ENCODE measurements at places on chromosomes 2 and 18.

- DNase-seq = no peak
These were observed 29.9 kb downstream of the DAPL1 start for GRCh38 chr2:158825021-158825420.

DNA sequence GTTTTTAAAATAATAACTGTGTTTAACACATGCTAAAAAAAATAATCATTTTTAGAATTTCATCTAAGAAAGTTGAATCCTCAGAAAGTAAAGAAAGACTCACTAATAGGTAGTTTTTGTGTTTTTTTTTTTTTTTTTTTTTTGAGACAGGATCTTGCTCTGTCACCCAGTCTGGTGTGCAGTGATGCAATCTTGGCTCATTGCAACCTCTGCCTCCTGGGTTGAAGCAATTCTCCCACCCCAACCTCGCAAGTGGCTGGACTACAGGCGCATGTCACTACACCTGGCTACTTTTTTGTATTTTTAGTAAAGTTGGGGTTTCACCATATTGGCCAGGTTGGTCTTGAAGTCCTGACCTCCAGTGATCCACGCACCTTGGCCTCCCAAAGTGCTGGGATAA lies 7.1 kb downstream of the CKAP2L start:
- DNase-seq = no peak

DNA sequence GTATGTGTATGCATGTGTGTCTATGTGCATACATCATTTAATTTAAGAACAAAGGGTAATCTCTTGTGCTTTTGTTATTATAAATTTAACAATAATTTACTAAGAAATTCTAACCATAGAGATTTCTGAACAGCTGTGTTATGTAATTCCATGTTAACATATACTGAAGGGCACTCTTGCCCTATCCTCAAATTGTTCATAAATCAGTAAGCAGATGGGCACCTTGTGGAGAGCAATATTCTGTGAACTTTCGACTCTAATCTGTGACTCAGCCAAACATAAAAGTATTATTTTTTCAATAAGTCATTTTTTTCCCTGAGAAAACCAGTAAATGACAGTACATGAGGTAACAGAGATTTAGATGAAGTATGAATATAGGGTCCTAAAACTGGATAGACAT lies 938.3 kb upstream of the CRIM1 start:
- DNase-seq = no peak

DNA sequence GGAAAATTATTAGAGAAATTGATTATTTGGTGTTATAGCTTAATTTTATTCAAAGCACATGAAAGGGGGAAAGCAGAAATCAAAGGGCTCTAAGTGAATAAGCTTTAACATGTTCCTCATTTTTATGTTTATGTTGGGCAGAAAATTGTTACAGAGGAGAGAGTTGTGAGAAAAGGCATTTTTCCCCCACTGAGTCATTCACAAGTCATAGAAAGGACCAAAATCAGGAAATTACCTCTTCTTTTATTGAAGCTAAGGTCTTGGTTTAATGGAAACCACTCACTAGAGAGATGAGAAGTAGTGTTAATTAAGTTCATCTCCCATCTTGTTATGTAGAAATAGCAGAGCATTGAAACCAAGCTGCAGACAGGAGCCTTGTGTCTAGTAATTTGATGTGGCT lies 175.3 kb upstream of the THUMPD2 start:
- no peak for DNase-seq

DNA sequence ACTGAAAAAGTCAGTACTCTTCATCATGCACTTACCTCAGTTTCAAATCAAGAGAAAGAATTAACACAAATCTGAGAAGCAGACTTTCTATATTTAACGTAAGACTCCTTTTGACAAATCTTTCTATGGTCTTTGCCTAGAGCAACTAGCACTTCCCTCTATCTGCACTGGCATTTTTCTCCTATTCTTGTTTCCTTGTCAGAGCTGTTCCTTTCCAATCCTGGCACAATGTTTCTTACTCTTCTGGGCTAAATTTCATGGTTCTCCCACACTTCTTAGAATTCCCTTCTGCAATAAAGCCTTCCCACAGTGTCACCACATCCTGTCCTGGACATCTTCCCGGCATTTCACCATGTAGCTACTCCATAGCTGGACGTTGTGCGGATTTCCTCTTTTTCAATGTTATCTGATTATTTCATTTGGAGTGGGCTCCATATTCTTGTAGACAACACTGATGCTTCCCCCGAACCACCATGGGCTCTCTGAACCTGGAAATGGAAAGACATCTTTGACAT lies 144.7 kb upstream of the CTNNA2 start:
- no peak for DNase-seq

DNA sequence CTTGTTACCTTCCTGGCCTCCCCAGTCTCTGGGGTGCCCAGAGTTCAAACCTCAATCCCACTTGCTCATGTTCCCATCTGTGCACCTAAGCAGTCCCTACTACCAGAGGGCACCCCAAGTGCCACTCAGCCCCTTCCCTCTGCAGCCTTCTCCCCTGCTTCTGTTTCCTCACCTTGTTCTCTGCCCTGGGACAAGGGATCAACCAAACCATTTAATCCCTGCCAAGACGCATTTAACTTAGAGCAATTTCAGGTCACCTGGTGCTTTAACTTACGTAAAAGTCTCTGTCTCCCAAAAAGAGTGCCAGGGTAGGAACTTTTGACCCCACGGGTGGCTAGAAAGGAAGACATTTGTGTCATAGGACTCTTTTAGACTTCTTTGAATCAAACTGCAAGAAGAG lies 67.2 kb downstream of the SRD5A2 start:
- no peak for DNase-seq

DNA sequence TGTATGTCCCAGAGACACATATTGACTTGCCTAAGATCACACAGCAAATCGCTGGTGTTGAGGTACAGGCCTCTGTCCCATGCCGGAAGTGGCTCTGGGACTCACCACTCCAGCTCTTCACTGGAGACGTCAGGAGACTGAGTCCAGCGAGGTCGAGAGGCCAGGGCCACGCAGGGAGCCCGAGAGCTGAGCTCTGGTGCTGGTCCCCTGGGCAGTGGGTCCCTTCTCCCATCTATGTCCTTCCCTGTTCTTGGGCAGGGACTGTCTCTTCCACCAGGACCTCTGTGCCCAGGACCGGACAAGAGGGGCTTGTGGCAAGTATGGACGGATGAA lies 62.4 kb upstream of the TWIST2 start:
- DNase-seq = no peak

GRCh38 chr2:120677696-120678247 lies 57.9 kb upstream of the GLI2 start:
- no peak for DNase-seq

DNA sequence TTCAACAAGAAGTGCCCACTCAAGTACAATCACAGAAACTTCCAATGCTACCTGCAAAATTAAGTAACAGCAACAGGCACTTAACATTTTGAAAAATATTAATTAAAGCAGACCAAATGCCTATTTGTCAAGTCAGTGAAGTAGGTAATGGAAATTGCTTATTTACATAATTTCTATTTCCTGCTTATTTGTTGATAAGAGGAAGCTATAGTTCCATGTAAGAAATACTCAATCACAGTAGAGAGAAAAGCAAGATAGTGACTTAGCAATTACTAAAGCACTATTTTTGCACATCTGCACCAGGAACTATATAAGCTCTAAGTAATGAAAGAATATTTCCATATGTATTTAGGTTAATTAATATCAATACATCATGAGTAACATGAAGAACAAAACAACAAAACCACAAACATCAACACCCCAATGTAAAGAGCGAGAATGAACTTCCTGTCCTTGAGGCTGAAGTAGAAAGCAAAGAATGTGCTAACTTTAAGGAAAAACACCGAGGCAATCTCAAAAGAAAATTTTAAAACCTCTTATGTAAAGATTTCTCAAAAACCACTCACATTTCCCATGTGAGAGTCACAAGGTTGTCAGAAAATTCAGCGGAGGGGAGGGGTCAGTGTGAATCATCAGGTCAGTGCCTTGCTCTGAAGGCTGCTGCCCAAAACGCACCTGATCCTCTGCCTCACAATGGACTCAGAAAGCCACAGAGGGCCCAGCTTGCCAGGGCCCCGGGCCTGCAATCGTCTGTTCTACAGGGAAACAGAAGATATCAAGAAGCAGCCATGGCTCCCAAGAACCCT lies 12.5 kb downstream of the NPC1 start:
- no peak for DNase-seq

DNA sequence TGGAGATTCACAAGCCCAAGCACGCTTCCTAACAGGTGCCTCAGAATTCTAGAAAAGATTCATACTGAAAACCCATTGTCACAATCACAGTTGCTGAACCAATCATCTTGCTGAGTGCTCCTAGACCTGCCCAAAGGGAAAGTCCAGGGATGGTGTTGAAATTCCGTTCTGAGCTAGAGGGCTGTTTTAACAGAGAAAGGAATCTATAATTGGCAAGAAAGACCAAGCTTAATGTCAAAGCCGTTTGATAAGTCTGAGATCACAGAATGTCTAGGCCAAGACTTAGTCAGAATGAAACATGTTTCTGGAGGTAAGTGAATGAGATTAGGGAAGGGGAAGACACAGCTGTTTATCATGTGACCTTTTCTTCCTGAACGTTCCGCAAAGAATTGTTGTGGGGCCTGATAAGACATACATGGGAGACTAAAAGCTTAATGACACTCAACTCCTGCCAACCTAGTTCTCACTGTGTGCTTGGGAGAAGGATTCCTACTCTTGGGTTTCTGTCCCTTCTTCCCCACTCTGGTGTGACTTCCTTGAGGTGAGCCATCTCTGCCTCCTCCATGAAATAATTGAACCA lies 27.5 kb downstream of the PMAIP1 start:
- no peak for DNase-seq

DNA sequence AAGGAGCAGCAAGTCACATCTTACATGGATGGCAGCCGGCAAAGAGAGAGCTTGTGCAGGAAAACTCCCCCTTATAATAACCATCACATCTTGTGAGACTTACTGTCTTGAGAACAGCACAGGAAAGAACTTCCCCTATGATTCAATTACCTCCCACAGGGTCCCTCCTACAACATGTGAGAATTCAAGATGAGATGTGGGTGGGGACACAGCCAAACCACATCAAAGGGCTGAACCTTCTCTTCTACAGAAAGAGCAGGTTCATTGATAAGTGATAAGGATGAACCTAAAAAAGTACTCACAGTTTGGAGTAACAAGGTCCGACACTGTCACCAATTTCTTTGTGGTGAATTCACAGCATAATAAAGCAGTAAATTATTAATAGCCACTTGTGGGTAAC lies 422.2 kb upstream of the FSIP2 start:
- no peak for DNase-seq

- no peak for DNase-seq
These were observed 57.3 kb upstream of the TMEM182 start for GRCh38 chr2:102704531-102704930.

- DNase-seq = no peak
These were observed 70.0 kb downstream of the RTP5 start for GRCh38 chr2:241939541-241939940.

GRCh38 chr2:139836769-139837168 lies 1056.6 kb upstream of the NXPH2 start:
- DNase-seq = no peak

DNA sequence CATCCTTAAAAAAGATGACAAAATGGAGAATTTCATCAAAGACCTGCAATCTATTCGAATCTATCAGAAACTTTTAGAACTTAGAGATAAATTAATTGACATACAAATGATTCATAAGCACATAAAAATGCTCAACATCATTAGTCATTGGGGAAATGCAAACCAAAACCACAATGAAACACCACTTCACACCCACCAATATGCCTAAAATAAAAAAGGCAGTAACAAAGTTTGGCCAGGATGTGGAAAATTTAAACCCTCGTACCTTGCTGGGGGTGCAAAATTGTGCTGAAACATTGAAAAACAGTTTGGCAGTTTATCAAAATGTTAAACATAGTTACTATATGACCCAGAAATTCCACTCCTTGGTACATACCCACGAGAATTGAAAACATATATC lies 11.5 kb upstream of the EIF2AK3 start:
- no peak for DNase-seq

DNA sequence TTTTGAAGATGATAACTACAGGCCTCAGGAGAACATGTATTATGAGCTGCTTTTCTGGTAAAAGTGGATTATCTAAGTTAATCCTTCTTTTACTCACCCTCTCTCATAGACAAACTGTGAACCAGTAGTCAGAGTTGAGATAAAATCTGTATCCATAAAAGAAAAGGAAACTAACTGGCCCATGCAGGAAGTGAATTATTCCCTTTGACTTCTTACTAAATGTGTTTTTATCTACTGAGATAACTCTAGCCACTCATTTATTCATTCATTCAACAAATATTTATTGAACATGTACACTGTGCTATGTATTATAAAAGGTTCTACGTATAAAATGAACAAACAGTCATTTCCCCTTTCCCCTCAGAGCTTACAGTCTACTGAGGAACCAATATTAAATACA lies 10.0 kb downstream of the WDR35 start:
- DNase-seq = no peak

DNA sequence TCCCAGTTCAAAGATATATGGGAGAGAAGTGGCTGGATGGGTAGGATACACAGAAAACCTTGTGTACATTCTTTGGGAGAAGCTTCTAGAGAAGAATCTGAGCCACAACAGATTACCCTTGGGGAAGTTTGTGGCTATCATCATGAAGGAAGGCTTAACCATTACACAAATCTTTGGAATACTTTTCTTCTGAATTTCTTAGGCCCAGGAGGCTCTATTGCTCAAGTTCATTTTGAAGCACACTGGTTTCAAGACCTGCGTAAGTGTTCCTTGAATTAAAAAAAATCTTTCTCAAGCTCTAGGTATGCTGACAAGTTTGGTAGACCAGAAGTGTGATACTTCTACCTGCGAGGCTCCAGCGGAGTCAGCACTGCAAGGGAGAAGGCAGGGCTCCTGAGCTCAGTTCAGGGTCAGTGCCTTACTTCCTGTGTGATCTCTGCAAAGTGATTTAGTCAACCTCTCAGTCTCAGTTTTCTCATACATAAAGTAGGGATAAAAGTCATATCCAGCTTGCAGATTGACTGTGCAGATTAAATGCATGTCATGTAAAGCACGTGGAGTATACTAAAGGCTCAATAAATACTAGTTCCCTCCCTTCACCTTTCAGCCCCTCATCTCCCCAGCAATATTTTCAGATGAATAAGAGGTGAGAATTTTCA lies 438.6 kb downstream of the DLGAP1 start:
- DNase-seq = no peak

- no peak for DNase-seq
These were observed 88.3 kb downstream of the NRP2 start for GRCh38 chr2:205770577-205770976.
